ENCODE measurements at places on chromosomes 5 and 9. TPM values are rescaled to one million over a fixed set of nuclear protein-coding genes. Genes with fewer than 3 reads are reported as not detected.

The PCDHB16 gene
- total RNA-seq, result 3.3 TPM

The PRSS3 gene
- total RNA-seq, result 3.3 TPM

The BTNL8 gene
- total RNA-seq, result 13.1 TPM

The CCDC192 gene
- 7.8 TPM for total RNA-seq

- peak; percentile 8 for DNase-seq
Observed at GRCh38 chr9:134569626-134570025, 72.0 kb upstream of the COL5A1 start.

- no peak for DNase-seq
Observed at GRCh38 chr5:159797261-159797970, 118.9 kb upstream of the ADRA1B start.

GRCh38 chr9:129497005-129497812 is 123.7 kb downstream of the C9orf50 start:
- peak; percentile 37 for DNase-seq

- no peak for DNase-seq
Observed at GRCh38 chr9:103261951-103262350, 266.8 kb downstream of the CYLC2 start.

DNA sequence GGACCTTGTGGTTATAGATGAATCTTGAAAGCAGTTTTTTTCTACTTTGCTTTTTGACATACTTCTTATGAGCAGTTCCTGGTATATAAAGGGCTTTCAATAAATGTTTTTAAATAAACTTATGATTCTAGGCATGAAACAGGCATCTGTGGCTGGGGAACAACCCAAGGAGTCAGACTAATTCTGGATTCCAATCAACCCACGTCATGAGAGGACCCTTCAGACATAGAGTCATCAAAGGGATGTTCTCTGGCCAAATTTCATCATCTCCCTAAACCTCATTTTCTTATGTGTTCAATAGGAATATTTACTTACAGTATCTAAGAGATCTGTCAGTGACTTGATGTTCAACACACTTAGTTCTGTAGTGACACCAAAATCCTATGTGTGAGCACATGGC is 243.8 kb upstream of the ZNF462 start:
- no peak for DNase-seq

- DNase-seq, result no peak
Observed at GRCh38 chr9:92737216-92737606, 27.4 kb downstream of the BICD2 start.

DNA sequence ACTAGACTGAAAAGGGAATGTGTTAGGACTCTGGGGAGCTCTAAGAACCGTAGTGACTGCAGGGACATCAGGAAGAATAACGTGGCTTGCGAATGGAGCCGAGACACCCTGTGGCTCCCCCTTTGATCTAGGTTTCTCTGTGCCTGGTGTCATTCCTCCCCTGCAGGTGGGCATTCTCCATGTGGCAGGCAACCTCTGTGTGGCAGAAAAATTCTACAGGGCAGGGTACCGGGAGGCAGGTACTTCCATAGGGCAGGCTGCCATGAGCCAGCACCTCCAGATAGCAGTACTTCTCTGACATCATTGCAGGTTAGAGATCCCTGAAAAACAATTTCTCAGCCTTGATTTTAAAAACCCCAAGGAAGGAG is 43.1 kb downstream of the ROPN1L start:
- DNase-seq, result no peak

Measured in testis (tissue), 5 donors.